ENCODE measurements at places on chromosomes 6 and 20.

DNA sequence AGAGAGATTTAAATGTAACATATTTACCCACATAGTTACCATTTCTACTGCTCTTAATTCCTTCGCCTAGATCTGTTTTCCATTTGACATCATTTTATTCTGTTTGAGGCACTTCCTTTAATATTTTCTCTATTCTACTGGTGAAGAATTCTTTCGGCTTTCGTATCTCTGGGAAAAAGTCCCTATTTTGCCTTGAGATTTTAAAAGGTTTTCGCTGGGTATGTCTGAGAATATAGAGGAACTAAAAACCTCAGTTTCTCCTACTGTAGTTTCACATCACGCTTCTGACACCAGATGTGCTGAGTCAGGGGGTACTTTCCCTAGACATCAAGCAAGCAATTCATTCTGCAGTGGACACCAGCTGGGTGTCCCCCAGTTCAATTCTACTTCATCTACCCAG lies 61.7 kb downstream of the E2F3 start:
- DNase-seq = no peak

DNA sequence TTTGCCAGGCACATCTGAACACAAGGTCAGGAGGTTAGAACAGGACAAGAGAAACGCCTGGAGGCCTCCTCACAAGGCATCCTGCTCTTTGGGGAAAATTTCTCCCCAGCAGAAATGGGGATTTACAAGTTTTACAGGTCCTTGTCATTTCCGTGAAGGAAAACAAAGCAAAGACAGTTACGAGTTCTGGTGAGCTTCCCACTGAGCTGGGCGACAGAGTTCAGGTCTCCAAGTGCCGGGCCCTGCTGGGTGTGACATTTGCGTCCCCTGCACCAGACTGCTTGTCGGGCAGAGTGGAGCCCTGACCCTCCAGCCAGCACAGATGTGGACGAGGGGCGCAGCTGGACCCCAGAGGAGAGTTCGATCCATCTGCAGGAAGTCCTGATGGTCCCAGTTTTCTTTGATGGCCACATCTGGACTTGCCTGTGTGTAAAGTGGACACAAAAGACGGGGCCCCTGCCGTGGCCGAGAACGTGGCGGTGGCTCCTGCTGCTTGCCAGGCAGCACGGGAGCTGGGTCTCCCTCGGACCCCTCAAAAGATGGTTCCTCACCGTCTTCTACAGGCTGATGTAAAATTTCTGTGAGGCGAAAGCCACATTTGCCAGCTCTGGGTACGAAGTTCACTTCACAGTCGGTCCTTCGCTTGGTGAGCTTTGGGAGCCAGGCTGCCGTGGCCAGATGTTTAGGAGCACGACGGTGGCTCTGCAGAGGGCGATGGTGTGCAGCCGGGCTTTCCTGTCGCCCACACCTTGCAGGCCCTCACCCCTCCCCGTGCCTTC lies 5.2 kb upstream of the ADRM1 start:
- no peak for DNase-seq

DNA sequence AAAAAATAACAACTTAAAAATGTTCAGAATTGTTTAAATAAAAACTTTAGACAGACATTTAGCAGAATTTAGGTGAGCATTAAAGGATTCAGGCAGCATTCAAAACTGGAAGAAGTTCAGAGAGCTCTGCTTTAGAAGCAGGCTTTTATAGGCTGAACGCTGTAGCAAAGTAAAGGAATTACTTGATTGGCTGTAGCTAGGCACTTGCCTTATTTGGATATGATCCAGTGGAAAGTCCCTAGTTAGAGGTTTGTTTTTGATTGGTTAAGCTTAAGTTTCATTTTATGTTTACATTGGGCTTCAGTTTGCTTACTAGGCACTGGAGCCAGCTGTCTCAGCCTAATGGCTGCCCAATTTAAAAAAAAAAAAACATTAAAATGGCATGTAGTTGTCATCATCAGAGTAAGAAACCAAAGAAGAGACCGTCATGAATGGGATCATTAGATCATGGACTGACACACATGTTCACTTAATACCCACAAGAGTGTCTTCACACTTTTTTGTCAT lies 65.1 kb downstream of the CBFA2T2 start:
- DNase-seq = peak; percentile 81

GRCh38 chr6:78400076-78400475 lies 467.3 kb upstream of the IRAK1BP1 start:
- DNase-seq = no peak

DNA sequence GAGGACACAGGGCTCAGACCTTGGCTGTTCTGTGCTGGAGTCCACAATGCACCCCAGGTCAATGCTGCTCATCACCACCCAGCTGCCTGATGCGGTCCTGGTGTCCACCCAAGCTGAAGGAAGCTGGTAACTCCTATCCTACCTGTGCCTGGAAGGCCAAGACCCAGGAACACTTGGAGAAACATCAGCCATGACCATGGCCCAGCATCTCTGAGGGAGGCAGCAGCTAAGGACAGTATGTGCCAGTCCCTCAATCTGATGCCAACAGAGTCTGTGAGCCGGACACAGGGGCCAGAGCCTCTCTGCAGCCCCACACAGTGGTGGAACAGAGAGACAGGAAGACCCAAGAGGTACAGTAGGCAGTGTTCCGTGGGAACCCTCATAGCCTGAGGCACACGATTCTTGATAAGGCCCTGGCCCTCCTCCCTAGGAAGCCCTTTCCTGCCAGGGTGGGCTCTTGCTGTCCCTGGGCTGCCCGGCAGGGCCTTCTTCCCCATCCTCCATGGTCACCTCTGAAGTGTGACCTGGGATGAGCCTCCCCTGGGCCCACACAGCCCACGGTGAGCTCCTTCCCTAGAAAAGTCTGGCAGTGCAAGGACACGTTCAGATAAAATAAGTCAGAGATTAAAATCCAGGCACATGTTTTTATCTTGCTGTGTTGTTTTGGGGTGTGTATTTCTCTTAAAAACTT lies 170.7 kb downstream of the THBS2 start:
- no peak for DNase-seq

DNA sequence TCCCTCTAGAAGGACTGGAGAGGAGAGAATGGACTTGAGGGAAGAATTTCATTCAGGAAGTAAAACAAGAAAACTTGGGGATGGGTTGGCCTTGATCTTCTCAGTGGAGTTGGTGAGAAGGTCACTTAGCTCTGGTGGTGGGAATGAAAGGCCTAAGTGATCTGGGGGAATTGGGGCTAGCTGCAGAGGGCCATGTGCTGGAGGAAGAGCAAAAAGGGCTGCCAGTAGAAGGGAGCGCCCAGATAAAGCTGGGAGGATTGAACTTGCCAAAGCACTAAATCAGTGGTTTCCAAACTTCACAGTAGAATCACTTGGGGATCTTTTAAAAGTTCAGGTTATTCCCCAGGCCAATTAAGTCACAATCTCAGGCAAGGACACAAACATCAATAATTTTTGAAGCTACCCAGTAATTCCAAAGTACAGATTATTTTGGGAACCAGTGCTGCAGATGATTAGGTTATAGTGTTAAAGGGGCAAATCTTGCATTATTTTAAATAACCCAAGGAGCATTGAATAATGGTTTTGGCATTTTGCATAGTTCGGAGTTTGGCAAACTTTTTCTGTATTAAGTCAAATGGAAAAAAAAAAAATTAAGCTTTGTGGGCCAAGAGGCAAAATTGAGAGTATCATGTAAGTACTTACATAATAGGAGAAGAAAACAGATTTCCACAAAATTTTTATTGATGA lies 36.5 kb upstream of the RFPL4B start:
- DNase-seq = peak; percentile 29

DNA sequence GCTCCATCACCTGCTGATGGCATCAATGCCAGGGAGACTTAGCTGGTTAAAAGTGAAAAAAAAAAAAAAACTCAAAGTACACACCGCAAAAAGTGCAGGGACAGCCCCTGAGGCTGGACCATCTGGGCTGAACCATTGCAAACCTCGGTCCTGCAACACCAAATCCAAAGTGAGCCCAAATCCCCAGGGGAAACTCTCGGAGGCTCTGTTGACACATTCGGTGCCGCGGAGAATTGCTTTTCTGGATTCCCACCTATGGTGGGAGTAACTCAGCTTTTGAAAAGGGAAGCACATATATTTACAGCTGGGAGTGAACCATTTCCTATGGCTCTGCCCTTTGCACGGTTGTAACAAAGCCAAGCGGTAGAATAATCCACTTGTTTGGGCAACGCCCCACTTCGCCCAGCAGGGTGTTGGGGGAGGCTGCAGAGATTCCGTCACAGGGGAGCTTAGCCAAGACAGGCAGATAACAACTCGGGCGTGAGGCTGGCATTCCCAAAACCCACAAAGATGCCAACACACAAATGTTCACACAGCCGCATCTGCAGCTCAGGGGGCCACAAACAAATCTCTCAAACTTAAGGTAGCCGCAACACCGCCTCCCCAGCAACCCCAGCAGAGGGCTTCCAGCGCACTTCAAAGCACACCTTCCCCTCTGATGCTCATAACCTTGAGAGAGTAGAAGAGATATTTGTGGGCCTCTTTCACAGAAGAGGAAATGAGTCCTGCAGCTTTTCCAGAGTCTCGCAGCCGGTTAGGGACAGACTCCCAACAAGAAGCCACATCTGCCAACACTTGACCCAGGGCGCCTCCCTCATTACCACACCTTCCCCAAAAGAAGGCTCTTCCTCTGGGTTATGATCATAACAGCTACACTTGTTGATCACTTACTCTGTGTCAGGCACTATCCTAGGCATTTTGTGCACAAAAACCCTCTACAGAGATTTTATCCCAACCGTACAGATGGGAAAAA lies 11.4 kb downstream of the ZC3H12D start:
- no peak for DNase-seq

DNA sequence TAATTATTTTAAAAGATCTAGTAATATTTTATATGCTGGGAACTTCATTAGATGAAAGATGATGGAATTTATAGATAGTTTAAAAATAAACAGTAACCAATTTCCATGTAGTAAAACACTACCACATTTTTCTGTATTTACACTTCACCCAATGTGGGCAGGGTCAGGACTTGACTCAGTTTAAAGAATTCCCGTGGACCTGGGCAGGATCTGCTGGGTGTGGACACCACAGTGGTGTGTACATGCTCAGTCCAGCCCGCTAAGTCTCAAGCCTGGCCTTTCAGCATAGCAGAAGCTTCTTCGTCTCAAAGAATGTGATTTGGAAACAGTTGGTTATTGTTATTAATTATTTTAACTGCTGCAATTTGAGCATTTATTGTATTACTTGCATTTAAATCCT lies 364.2 kb downstream of the SYNE1 start:
- peak; percentile 76 for DNase-seq

GRCh38 chr6:158488065-158488464 lies 71.8 kb upstream of the TMEM181 start:
- DNase-seq = peak; percentile 95

DNA sequence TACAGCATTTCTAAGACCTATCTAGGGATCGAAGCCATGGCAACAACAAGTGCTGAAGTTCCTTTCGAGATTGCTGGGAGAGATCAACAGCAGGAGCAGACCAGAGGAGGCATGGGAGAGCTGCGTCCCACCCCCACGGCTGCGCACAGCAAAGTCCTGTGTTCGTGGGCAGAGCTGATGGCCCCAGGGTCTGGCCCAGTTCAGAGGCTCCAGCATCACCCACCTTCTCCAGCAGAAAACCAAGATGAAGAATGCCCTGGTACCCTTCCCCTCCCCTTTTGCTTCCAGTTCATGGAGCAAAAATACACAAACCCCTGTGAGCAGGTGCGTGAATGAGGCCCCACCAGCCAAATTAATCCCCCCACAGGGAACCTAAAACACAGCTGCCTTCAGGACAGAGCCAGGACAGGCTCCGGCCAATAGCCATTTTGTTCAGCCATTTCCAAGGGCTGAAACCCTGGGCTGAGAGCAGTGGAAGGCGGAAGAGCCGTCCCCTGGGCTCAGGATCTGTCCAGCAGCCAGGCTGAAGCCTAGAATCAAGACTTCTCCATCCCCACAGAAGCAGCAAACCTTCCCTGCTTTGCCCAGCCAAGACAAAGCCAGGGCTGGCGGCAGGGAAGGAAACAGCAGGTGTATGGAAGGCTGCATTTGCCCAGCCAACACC lies 102.8 kb downstream of the PREX1 start:
- no peak for DNase-seq

GRCh38 chr6:32127409-32127716 lies 683 bp downstream of the ATF6B start:
- DNase-seq = no peak

DNA sequence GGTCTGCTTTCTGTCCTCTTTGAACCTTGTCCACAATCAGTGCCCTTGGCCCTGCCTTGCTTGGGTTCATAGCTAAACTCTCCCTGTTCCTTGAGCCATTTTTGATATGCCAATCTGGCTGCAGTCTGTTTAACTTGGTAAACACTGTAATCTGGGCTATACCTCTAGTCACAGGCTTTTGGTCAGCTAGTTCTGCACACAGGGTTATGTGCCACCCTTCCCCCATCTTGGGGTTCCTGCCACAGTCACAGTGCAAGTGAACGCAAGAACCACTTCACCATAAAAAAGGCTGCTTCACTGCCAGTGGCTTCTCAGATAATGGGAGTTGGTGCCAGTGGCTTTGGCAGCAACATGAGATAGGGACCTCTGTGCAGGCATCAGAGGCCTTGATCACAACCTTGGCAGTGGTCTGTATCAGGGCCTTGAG lies 10.9 kb upstream of the ATRN start:
- no peak for DNase-seq

GRCh38 chr20:33917831-33918525 lies 75.7 kb upstream of the RALY start:
- no peak for DNase-seq

- no peak for DNase-seq
Measured at GRCh38 chr6:132818404-132819359, 4.3 kb downstream of the RPS12 start.

- no peak for DNase-seq
Measured at GRCh38 chr6:44292661-44293365, 20.3 kb downstream of the AARS2 start.

GRCh38 chr6:156347246-156347645 lies 429.9 kb upstream of the ARID1B start:
- no peak for DNase-seq

GRCh38 chr6:11126876-11127275 lies 15.4 kb upstream of the ERVFRD-1 start:
- DNase-seq = no peak

GRCh38 chr6:24927277-24927955 lies 8.3 kb downstream of the RIPOR2 start:
- no peak for DNase-seq

DNA sequence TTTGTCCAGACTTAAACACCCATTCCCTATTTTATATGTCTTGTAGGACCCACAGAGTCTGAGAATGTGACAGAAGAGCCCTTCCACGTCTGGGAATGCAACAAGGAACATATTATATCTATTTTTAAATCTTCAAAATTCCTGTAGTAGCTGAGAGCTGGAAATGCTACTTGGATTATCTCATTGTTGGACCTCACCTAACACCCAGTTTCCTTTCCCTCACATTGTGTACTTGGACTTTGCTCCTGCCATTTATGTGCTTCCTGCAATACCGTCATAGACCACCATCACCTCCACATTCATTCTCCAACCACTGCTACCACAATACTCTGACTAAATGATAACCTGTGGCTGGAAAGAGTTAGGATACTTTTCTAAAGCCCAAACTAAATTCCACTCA lies 335.4 kb downstream of the COL12A1 start:
- no peak for DNase-seq

- DNase-seq = no peak
Measured at GRCh38 chr20:44707018-44707579, 8.1 kb upstream of the CCN5 start.
